Hematopoietic multipotent progenitor cell treated with erythropoietin and hydrocortisone succinate and interleukin-3 and kit ligand, for 15 days (in vitro differentiated cells): ENCODE measurements at places on chromosomes 5 and 9.

- DNase-seq = no peak
Observed at GRCh38 chr5:67094476-67095300, 101.9 kb downstream of the CD180 start.

DNA sequence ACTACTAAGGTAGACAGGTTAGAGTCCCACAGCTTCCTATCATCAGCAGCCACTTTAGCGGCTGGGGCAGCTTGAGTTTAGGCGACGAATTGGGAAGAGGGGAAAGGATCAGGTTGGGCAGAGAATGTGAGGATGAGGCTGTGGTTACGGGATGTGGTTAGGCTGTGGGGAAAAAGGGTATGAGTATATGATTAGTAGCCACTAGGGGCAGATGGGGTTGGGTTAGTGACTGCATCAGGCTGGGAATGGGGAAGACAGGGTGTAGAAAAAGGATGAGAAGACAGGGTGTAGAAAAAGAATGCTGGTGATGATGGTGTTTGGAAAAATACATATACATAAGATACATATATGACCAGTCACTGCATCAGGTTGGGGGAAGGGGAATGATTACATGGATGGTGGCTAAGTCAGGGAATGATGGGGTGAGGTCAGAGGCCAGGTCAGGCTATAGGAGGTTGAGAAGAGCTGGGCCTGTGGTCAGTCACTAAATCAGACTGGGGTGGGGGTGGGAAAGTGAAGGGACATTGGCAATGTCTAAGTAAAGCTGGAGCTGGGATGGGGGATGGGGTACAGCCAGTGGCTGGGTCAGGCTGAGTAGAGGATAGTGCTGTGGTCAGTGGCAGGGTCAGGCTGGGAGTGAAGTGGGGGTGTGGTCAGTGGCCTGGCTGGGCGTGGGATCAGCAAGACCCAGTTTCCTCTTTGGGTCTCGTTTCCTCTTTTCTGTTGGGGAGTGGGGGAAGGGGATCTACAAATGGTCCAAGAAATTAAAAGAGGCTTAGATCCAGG is 2.1 kb downstream of the TLN1 start:
- peak; percentile 69 for DNase-seq

- no peak for DNase-seq
Observed at GRCh38 chr9:126927419-126927818, 12.8 kb downstream of the RALGPS1 start.

- no peak for DNase-seq
Observed at GRCh38 chr5:149543361-149544027, 7.7 kb downstream of the CSNK1A1 start.

- DNase-seq = no peak
Observed at GRCh38 chr5:155689406-155689805, 637.6 kb upstream of the SGCD start.

DNA sequence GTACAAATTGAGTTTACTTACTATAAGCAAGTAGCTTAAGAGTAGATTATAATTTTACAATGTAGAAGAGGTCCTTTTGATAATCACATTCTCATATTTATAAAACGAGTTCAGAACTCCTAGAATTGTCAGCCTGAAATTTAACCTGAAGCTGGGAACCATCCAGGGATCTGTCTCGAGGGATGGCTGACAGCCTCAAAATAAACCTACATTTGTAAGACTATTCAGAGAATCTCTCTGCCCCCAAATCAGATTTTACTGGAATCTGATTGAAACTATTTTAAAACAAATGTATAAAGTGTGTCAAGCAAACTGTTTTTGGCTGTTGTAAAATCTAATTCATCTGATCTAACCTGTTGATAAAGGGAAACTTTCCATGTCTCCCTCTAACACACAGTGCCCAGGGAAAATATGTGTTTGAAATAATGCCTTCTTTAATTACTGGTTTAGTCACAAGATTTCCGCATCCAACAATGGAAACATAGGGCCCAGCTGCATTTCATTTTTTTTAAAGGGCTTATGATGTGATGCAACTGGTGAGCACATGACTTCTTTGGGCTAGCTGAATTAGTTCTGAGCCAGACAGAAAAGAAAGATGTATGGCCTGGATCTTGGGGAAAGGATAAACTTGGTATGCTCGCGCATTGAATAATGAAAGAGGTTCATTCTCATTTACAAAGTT is 30.3 kb downstream of the SLC25A46 start:
- DNase-seq = no peak

DNA sequence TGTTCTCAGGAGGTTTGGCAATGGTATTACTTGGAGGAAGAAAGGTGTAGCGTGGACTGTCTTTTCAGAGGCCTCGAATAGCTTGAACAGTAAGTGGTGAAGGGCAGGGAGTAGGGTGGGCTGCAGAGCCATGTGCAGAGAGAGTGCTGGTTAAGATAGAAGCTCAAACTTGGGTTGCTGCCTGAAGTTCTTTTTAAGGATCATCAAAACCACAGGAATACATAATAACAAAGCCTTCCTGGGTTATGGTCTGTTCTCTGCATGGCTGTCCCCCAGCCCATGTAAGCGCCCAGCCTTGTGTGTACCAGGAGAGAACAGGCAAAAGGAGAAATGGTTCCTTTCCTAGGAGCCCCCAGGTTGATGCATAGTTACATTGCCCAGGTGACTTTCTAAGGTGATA is 43.9 kb downstream of the RCL1 start:
- DNase-seq = no peak

DNA sequence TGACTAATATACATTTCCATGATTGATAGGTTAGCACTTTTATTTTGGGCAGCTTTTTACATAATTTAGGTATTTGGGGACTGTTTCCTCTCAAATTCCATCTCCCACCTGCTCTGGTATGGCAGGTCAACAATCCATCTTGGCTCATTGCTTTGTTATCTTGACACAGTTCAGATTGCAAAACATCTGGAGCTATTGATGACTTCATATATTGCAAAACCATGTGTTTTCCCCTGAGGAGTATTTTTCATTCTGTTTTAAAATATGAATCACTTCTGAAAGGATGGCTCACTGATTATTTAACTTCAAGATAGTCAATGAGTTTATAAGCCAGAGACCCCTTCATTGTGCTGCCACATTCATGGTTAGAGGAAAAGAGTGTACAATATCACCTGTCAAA is 1206.0 kb upstream of the C9orf72 start:
- no peak for DNase-seq

GRCh38 chr5:38532165-38532669 is 24.2 kb downstream of the LIFR start:
- no peak for DNase-seq

GRCh38 chr9:105608721-105609598 is 51.0 kb downstream of the FKTN start:
- DNase-seq = peak; percentile 62

GRCh38 chr5:162410365-162410764 is 342.8 kb downstream of the GABRG2 start:
- no peak for DNase-seq

- no peak for DNase-seq
Observed at GRCh38 chr9:128251732-128252100, 24.1 kb downstream of the GOLGA2 start.

DNA sequence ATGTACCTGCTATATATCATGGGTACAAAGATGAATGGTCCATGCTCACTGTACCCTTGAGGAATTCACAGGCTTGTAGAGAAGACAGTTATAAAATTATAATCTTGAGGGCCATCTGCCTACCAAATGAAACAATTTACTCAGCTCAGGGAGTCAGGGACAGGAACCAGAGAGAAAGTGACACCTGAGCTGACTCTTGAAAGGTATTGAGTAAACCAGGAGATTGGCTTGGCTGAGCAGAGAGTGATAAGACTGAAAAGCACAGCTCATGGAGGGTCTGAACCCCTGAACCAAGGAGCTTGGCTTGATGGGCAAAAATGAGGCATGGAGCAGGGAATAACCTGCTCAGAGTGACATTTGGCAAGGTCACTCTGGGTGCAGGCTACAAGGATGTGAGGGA is 147.3 kb downstream of the FAM114A2 start:
- no peak for DNase-seq

- no peak for DNase-seq
Observed at GRCh38 chr5:158375531-158375930, 516.6 kb upstream of the CLINT1 start.

DNA sequence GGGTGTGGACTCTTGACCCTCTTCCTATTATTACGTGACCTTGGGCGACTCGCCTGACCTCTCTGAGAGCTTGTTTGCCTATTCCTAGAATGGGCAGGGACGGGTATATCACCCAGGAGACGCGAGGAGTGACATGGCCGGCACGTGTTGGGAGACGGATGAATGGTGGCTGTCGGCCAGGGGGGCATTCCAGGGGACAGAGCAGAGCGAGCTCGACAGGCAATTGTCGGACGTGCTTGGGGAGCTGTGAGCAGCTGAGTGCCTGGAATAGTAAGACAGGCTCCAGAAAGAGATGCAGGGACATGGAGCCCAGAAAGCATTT is 29.3 kb upstream of the UNC5A start:
- DNase-seq = no peak

DNA sequence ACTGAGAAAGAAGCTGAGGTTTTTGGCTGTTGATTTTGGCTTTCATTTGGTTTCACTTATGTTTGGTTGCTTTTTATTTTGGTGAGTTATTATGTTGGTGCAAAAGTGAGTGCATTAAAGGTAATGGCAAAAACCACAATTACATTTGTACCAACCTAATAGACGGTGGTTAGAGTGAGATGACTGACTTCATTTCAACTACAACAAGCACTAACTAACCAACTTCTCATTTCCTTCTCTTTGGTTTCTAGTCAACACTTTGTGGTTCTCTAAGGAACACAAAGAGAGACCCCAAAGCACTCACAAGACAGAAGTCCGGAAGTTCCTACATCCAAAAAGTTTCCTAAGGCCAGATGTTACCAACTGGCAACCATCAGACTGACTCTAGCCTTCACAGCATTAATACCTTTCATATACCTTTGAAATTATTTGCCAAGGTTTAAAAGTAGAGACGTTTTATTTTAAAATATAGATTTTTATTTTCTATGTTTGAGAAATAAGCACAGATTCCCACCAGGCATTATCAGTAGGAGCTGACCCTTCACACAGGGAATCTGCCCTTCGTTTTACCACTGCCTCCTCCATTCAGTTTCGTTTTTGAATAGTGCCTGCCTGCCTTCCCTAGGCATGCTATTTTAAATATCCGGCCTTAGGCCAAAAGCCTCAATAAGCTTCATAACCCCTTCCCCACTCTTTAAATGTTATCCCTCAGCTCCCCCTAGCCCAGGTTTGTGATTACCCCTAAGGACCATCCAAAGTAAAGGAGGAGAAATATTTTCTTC is 301.1 kb upstream of the PTGER4 start:
- DNase-seq = no peak

GRCh38 chr5:129459777-129460671 is at the start of gene ADAMTS19:
ADAMTS19 (plus strand) TSS chr5:129460298; CDS start chr5:129460392, 94 bp downstream.
- no peak for DNase-seq

- peak; percentile 86 for DNase-seq
Observed at GRCh38 chr5:138354926-138355378, 2.5 kb downstream of the KDM3B start.
